ENCODE measurements at places on chromosomes 2 and 18. TPM values are rescaled to one million over a fixed set of nuclear protein-coding genes. Genes with fewer than 3 reads are reported as not detected.

CFAP221 gene
- 0.74 TPM for total RNA-seq

SOCS6 gene
- 30.3 TPM for total RNA-seq

PRR30 gene
- total RNA-seq, result not detected

DNA sequence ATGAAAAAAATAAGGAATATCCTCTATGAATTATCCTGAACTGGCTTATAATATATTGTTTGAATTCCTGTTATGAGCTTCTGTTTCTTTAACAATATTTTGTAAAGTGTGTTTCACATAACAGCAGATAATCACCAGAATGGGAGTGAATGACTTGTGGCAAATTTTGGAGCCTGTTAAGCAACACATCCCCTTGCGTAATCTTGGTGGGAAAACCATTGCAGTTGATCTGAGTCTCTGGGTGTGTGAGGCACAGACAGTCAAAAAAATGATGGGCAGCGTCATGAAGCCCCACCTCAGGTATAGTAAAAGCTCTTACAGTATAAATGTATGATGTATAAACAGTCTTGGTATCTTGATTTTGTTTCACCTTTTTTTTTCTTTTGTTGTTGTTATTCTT lies 5.9 kb downstream of the GEN1 start:
- DNase-seq, result no peak

DNA sequence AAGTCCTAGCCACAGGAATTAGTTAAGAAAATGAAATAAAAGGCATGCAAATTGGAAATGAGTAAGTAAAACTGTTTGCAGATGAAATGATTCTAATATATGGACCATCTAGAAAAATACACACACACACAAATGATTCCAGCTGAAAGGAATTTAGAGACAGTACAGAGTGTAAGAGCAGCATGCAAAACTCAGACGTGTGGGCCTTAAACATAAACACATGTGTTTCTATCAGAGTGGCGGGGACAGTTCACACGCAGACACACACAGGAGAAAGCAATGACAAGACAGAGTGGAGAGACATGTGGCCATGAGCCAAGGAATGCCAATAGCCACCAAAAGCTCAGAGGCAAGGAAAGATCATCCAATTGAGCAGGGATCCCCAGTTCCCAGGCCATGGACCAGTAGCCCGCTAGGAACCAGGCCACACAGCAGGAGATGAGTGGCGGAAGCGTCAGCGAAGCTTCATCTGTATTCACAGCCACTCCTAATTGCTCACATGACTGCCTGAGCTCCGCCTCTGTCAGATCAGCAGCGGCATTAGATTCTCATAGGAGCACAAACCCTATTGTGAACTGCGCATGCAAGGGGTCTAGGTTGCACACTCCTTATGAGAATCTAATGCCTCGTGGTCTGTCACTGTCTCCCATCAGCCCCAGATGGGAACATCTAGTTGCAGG lies 155.4 kb downstream of the ARL4C start:
- no peak for DNase-seq

DNA sequence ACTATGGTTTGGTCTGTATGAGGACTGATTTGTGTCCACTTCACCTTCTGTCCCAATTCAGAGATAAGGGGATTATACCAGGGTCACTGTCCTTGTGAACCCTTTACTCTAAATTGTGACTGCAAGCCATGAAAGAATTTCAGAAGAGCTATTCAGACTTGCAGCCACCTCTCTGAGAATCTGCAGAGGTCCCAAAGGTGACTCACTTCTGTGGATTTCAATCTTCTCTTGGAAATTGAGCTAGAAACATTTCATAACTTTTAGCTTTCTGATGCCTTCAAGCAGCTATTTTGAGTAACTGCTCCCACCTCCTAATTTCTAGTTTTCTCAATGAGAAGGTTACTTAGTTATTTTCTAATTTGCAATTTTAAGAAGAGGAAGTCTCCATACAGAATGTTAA lies 1242.4 kb upstream of the ACVR2A start:
- no peak for DNase-seq

DNA sequence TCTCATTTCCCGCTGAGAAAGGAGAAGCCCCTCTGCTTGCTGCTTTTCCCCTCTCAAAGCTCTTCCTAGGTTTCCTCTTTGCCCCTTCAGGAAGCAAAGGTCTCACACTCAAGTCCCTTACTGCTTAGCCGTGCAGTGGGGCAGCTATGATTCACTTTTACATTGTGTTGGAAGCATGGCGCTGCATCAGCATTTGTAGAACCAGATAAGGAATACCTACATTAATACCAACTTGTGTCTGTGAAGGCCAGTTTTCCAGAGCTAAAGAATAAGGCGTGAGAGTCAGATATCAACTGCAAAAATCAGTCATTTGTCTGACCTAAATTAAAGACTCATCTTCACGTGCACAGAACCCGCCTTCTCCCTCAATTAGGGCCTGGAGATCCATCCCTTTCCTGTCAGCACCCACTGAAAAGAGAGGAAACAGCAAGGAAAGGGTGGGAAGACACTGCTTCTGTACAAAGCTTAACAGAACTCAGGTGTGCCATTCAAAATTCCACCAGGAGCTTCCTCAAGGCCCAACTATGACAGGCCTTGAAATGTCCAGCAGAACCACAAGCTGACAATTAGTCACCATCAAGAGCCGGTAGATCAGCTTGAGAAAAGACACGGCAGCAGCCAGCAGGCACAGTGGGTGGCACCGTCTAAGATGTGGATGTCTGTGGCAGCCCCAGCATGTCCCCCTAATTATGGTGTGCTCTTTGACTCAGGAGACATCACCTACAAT lies 16.1 kb upstream of the XDH start:
- no peak for DNase-seq

- no peak for DNase-seq
These were observed 153.3 kb downstream of the LDLRAD4 start for GRCh38 chr18:13371689-13372418.

DNA sequence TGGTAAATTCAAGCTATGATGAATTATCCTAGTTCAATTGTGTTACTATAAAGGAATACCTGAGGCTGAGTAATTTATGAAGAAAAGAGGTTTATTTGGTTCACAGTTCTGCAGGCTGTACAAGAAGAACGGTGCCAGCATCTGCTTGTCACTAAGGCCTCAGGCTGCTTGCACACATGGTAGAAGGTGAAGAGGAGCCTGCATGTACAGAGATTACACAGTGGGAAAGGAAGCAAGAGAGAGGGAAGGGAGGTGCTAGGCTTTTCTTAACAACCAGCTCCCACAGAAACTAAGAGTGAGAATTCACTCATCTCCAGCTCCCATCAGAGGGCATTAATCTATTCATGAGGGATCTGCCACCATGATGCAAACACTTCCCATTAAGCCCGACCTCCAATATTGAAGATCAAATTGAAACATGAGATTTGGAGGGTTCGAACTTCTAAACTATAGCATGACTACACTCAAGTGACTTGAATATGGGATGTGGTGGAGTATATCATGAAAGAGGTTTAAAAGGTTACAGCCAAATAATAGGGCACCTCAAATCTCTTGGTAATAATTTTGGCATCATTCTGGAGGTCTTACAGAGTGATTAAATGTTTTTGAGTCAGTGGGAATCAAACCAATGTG lies 58.4 kb upstream of the ETAA1 start:
- no peak for DNase-seq

Data from neural progenitor cell (in vitro differentiated cells).